ENCODE measurements at places on chromosomes 6 and 20.

DNA sequence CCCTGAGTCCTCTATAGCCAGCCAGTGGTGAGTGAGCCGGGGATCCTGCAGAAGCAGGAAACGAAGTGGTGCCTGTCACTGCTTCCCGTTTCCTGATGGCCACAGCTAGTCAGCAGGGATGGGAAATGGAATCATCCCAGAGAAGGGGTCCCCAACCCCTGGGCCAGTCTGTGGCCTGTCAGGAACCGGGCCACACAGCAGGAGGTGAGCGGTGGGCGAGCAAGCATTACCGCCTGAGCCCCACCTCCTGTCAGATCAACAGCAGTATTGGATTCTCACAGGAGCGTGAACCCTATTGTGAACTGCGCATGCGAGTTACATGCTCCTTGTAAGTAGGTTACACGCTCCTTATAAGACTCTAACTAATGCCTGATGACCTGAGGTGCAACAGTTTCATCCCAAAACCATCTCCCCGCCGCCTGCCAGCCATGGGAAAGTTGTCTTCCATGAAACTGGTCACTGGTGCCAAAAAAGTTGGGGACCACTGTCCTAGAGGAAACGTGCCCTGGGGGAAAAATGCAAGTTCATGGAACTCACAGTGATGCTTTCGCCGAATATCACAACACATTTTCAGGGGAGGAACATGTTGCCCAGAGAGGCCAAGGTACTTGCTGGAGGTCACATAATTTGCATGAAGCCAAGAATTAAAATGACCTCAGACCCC is 113.8 kb downstream of the JPH2 start:
- no peak for DNase-seq

DNA sequence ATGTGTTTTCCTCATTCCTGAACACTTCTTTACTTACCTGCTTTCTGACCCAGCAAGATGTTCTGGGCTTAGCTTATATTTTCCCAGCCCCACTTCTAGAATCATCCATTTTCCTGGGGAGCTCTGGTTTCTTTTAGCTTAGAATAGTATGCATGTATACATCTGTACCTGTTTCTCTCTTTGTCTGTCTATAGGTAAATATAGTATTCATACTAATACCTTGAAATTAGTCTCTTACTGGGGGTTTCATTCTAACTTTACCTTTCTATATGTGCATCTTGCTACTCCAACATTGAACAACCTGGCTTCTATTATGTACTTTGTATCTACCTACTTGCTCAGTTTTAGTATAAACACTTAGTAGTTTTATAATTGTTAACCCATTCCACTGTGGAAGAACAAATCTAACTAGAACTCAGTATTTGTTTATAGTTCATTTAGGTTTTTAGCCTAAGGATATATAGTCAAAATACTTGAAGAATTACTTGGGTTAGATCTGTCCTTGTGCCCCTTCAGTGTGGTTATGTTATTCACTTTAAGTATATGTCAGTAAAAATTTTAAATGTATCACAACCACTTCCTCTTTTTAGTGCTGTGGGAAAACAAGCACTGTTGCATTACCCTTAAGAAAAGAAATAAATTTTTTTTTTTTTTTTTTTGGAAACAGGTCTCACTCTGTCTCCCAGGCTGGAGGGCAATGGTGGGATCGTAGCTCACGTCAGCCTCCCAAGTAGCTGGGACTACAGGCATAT is 54.0 kb downstream of the ASXL1 start:
- DNase-seq = no peak

DNA sequence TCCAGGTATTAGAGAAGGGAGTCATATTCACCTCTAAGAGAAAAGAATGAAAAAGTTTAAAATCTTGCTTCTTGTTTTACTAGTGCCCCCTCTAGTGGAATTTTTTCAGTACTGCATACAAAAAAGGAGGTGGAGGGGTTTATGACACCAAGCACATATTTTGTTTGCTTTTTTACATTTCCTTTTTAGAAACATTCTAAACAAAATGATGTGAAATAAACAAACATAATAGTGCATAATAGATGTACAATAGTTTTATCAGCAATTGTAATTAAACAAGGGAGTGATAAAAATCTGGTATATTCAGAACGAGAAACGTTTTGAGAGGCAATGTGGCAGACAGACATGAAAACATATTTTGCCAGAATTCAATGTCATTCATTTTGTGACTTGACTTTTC is 111.0 kb upstream of the TFAP2D start:
- peak; percentile 10 for DNase-seq

- no peak for DNase-seq
Measured at GRCh38 chr6:89002523-89002922, 39.1 kb upstream of the RNGTT start.

DNA sequence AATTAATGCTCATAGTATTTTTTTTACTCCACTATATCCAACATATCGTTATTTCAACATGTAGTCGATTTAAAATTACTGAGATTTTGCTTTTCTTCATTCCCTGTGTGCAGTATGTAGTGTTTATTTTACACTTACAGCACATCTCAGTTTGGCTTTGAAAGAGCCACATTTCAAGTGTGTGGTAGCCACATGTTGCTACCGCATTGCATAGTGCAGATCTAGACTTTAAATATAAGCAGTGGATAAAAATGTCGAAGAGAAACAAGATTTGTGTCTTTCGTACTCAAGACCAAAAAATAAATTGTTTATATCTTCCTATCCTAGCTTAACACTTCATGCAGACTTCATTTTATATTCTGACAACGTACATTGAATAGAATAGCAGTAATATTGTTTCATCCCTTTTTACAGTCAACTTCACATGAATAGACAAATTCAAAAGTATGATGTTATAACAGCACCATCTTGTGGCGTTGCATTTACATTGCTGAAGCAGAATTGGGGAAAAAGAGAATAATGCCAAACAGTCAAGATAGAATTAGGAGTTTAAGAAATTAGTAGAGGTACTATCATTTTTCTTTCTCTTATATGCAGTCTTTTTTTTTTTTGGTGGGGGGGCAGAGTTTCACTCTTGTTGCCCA is 29.9 kb downstream of the FBXO5 start:
- DNase-seq = peak; percentile 26

DNA sequence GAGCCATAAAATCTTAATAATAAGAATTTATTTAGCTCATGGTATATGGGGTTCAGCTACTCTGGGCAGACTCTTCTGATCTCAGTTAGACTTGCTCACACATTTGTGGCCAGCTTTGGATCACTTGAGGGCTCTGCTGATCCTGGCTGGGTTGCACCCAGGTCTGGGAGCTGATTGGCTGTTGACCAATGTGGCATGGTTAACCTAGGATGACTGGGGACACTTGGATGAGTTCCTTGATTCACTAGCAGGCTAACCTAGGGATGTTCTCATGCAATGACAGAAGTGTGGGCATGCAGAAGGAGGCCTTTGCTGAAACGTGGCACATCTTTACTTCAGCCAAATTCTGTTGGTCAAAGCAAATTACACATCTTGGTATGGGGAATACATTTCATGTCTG is 569.5 kb downstream of the UTRN start:
- DNase-seq = no peak

- DNase-seq = no peak
Measured at GRCh38 chr6:35907750-35908149, 13.1 kb downstream of the SRPK1 start.

- no peak for DNase-seq
Measured at GRCh38 chr20:32193996-32194395, 13.5 kb downstream of the PLAGL2 start.

DNA sequence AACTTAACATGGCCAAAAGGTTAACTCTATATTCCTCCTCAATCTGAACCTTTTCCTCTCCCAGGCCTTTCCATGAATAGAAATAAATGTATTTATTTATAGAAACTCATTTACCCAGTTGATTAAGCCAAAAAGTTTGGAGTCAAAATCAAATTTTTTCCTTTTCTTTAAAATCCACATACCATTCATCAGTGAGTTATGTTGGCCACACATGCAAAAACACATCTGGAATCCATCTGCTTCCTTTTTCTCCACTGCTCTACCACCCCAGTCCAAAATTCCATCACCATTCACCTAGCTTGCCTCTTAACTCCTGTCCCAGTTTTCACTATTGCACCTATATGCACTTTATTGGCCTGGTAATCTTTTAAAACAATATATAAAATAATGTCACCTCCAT is 62.4 kb upstream of the TMEM200A start:
- no peak for DNase-seq

DNA sequence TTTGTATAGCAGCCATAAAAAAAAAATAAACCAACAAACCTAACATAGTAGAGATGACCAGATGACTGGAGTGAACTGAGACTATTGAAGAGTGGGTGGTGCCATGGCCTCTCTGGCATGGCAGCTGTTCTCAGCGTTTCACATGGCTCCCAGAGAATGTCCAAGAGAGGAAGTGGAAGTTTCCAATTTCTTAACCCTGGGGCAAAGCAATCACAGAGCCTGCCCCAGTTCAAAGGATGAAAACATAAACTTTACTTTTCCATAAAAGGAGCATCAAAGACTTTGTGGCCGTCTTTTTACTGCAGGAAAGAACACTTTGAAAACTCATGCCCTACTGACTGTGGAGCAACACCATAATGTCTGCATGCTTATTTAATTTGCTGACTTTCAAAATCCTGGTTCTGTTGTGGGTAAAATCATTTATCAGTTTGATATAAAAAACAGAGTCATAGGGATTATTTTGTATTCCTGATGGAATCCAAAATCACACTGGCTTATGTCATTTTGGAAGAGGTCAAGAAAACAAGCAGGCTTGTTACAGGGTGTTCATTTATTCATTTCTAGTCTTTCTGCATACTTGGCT is 165.4 kb downstream of the SLC35B3 start:
- no peak for DNase-seq

GRCh38 chr20:25249198-25249931 is 1.5 kb downstream of the PYGB start:
- DNase-seq = peak; percentile 69

DNA sequence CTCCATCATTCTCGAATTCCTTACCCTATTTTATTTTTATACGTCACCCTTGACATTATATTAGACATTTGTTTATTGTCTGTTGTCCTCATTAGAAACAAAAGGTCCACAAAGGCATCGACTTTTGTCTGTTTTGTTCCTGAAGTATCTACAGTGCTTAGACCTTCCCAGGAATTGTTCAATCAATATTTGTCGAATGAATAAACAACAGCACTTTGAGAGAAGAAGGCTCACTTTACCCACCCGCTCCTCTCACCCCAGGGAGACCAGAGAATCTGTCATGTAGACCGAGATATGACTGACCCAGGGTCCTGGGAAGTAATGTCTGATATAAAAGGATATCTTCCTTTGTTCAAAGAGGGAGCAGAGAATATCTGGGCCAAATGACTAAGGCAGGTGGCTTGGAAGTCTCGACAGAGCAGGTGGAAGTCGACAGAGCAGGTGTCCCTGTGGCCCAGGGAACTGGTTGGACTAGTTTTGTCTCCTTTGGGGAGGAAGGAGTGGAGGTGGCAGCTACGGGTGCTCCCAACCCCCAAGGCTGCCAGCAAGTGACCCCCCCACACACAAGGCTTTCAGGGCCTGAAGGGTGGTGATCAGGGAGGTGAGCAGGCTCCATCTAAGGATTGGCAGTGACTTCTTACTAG is 14.8 kb upstream of the CHMP4B start:
- DNase-seq = no peak

DNA sequence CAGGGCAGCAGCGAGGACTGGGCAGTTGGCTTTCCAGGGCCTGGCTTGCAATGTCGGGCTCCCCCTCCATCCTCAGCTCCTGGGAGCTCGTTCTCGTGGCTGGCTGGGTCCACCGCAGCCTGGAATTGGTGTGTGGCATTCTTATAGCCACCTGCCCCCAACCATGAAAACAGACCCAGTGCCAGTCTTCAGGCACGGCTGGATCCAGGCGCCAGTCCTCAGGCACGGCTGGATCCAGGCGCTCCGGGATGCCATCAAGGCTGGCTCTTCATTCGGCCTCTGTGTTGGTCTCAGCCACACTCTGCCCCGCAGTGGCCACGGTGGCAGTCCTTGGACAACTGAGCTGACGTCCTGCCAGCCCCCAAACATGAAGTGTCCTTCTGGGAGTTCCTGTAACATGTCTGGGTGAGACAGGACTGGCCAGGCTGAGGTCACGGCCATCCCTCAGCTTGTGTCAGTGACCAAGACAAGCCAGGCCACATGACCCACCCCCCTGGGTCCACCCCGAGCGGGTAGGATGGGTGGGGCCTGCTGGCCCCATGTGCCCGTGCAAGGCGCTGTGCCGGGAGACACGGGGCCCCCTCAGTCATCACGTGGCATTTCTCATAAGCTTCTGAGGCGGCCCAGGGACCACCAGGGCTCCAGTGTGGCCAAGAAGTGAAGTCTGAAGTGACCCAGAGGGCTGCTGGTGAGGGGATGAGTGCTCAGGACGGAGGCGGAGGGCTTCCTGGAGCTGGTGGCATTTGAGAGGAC is 99.0 kb downstream of the TAF4 start:
- no peak for DNase-seq

GRCh38 chr6:126797981-126798380 is 320.5 kb upstream of the RSPO3 start:
- DNase-seq = no peak

GRCh38 chr6:110528101-110528929 is 51.9 kb upstream of the SLC22A16 start:
- DNase-seq = peak; percentile 74

DNA sequence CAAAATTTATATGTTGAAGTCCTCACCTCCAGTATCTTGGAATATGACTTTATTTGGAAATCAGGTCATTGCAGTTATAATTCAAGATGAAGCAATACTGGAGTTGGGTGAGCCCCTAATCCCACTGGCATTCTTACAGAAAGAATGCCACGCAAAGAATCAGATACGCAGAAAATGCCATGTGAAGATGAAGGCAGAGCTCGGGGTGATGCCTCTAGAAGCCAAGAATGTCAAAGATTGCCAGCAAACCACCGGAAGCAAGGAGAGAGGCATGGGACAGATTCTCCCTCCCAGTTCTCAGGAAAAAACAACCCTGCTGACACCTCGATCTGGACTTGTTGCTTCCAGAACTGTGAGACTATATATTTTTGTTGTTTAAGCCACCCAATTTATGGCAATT is 273.4 kb upstream of the CITED2 start:
- DNase-seq = no peak

DNA sequence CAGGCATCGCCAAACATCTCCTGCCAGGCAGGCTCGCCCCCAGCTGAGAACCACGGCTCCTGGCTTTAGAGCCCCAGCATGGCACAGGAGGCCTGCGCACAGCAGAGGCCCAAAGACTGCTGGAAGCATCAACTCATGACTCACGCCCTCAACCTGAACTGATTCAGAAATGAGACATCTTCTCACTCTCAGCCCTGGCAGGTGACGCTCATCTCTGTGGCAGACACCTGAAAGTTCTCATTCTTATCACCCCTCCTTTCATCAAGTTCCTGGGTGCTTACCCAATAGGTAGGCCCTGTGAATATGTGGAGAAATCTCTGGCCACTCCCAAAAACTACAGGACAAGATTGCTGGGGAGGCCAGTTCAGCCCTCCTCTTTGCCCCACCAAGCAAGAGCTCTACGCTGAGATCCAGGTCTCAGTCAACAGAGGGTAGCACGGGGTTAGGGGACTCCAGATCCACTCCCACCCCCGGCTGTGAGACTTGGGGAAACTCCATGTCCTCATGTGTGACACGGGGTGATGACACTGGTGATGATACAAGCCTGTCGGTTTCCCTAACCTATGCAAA is 11.3 kb downstream of the NFATC2 start:
- DNase-seq = no peak

GRCh38 chr6:143176090-143177021 is 115.7 kb downstream of the AIG1 start:
- no peak for DNase-seq
